ENCODE measurements at places on chromosomes 13 and 19. TPM values are rescaled to one million over a fixed set of nuclear protein-coding genes. Genes with fewer than 3 reads are reported as not detected.

Gene ZNF846
- polyA plus RNA-seq, result 5.3 TPM

Gene CEACAM19
- polyA plus RNA-seq, result 0.24 TPM

Gene ZNF480
- 1.2 TPM for polyA plus RNA-seq

Gene PALM3
- polyA plus RNA-seq, result 1.9 TPM

Gene FLT1
- polyA plus RNA-seq, result 17.8 TPM

Gene MCEMP1
- polyA plus RNA-seq, result not detected

Gene IL11
- 0.41 TPM for polyA plus RNA-seq

Gene GAPDHS
- not detected for polyA plus RNA-seq

Gene SERP2
- 33.1 TPM for polyA plus RNA-seq

- DNase-seq, result no peak
Measured at GRCh38 chr19:3586127-3586626, 899 bp downstream of the GIPC3 start.

- no peak for DNase-seq
Measured at GRCh38 chr19:13604902-13605586, 98.8 kb upstream of the CACNA1A start.

DNA sequence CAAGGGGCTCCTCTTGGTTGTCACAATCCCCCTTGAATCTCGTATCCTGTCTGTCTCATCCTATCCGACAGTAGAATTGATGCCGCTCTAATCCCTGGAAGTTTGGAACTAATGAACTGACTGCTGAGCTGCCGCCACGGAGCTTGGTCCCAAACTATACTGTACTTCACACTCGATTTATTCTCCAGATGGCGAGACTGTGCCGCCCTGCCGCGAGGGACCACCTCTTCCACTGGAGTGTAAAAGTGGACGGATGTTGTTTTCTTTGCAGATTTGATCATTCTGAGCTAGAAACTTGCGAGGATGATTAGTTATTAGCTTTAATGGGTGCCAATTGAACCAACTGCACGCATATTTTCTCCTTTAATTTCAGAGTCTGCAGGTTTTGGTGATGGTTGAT, 117.2 kb downstream of the ZIC5 start:
- DNase-seq, result peak; percentile 76

GRCh38 chr13:59464926-59465325, 698.8 kb downstream of the DIAPH3 start:
- DNase-seq, result no peak

GRCh38 chr19:50399368-50399745, 15.2 kb downstream of the POLD1 start:
- DNase-seq, result no peak

GRCh38 chr13:50713523-50714248, 129.8 kb downstream of the DLEU7 start:
- no peak for DNase-seq

DNA sequence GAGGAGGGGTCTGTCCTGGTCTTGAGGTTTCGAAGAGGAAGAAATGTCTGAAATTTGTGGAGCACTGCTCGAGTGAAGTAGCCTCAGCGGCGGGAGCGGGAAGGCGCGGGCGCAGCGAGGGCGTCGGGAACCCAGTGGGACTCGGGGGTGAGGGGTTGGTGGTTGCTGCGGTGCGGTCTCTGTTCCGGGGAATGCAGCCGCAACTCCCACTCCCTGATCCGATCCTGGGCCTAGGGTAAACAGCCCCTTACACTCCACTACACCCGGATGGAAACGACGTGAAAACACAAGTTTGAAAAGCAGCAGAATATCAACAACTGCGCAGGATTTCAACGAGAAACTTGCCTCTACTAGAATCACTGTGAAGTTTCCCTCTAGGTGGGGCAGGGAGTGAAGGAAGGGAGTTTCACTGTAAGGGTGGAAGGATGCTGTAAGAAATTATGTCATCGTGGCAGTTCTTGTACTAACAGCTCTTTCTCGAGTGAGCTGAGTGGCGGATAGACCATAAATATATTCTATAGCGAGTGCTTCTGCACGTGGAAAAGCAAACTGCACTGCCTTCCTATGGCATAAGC, 2.0 kb upstream of the KLF12 start:
- DNase-seq, result peak; percentile 73

DNA sequence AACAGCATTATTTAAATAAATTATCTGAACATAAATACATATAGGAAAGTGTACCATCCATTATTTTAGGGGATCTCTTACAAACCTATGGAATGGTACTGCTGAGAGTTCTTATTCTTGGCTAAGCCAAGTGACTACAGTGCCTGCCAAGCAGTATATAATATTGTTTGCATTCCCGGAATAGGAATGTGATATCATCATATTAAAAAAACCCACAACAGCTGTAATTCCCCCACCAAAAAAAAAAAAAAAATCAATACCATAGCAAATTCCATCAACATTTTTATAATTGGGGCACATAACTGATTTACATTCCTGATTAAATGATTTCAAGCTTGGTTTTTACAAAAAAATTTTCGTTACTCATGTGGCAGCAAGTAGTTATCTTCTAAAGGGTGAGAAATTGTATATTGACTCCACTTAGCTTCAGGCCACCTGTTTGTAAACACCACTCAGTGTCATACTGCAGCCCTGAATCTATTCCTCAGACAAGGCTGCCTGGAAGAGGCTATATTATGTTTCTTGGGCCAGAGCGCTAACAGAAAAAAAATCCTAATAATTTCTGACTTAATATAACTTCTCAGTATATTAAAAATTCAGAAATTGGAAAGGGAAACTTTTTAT, 278.1 kb downstream of the DNAJC15 start:
- peak; percentile 22 for DNase-seq

- DNase-seq, result peak; percentile 45
Measured at GRCh38 chr13:112159575-112160547, 92.9 kb downstream of the SOX1 start.

GRCh38 chr13:23570099-23570920, at the start of gene TNFRSF19:
Gene TNFRSF19 (plus strand): TSS chr13:23570412. CDS start chr13:23590184, 19,772 bp downstream.
- peak; percentile 93 for DNase-seq

DNA sequence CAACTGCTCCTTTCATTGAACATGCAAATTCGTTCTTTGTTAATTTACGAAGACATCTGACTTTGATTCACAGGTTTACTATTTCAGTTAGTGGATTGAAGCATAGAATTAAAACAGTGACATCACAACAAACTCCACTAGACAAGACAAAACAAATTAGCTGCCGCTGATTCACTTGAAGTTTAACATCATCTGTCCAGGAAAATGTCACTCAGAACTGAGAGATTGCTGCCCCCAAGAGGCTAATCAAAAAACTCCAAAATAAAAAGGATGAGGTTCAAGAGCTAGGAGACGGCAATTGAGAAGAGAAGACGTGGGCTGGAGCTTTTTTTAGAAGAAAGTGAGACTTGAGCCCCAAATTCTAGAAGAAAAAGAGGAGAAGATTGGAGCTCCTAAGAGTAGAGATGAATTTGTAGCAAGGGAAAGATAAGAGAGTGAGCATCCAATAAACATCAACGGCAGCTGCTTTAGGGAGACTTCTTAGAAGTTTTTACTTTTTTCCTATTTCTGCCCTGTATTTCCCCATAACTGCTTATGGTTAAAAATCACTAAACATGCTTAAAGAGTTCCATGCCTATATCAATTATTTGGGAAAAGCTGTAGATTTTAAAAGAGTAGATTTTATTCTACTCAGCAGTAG, 40.8 kb upstream of the TPP2 start:
- DNase-seq, result peak; percentile 83

DNA sequence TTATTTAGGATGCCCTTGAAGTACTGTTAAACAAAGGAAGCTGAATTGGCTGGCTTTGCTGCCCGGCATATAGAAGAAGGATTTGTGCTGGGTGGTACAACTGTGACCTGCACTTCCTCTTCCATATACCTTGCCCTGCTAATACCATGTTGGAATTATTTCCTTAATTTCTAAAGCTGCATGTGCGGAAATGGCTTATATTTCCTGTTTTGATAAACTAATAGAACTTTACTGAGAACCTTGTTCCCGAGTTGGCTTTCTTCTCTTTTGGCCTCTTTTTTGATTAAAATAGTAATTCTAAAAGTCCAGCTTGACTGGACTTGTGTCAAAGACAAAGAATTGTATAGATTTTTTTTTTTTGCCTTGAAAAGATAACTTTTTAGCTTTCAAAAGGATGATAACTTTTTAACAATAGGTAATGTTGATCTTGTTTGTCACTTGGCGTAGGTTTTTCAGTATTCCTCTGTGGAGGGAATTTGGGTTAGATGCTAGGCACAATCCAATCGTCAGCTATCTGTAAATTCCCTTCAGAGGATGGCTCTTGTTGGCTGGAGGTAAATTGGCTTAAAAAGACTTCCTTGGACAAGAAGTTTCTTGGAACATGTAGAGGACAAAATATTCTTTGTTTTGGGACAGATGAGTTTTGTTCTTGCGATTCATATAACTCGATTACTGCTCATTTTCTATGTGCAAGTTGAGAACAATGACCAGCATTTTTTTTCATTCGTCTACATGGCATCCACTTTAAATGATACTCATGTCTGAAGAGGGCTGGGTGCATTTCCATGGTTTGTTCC, 41.4 kb downstream of the COL4A2 start:
- DNase-seq, result no peak

DNA sequence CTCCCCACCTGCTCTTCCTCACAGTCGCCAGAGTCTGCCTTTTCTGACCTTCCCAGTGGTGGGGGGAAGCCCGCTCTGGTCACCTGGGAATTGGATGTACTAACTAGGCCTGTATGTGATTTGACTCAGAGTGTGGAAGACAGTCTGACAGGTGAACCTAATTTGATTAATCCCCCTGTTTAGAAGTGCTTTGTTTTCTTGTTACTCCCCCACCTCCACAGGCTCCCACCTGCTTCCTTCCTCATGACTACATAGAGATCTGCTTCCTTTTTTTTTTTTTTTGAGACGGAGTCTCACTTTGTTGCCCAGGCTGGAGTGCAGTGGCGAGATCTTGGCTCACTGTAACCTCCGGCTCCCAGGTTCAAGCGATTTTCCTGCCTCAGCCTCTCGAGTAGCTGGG, 44.0 kb downstream of the COG3 start:
- DNase-seq, result no peak

DNA sequence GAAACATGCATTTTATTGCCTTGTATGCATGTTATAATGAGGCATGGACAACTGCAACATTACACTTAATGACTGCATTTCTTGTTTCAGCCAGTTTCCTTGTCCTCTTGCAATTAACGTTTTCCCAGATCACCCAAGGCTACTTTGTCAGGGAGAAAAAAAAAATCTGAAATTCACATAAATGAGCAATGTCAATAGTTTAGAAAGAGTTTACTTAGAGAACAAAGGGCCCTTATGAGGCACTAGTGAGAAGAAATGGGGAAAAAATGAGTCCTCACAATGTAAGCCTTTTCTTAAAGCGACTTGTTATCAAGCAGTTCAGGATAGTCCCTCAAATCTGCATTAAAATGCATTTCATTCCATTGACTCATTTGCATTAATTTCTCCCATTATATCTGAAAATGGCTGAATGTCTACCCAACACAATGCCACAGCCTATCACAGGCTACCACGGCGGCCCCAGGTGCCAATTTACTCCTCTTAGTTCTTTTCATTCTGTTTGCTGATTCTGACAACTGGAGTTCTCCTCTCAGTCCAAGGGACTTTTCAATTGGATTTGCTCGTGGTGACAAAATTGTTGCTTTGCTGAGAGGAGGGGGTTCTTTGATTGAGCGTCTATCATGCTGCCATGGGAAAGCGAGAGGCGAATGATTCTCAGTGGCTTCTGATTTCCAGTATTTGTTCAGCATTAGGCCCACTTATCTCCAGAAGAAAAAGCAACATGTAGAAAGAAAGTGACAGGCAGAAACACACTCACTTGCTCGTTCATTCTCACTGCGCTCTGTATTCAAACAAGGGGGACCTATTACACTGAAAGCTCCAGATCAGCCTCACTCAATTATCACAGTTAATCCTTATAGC, 107.1 kb downstream of the DACH1 start:
- peak; percentile 92 for DNase-seq
